M059J (cell line): ENCODE measurements at places on chromosomes 2 and 18.

DNA sequence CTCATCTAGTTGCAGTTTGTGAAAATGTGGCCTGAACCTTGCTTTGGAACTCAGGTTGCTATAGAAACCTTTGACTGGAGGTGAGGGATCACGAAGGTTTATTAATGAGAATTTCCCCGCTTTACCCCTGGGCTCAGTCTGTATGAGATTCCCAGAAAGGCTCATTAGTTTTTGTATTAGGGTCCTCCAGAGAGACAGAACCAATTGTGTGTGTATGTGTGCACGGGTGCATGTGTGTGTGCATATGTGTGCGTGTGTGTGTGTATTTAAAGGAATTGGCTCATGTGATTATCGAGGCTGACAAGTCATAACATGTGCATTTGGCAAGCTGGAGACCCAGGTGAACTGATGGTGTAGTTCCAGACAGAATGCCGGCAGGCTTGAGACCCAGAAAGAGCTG is 113.8 kb upstream of the DLX2 start:
- no peak for DNase-seq

DNA sequence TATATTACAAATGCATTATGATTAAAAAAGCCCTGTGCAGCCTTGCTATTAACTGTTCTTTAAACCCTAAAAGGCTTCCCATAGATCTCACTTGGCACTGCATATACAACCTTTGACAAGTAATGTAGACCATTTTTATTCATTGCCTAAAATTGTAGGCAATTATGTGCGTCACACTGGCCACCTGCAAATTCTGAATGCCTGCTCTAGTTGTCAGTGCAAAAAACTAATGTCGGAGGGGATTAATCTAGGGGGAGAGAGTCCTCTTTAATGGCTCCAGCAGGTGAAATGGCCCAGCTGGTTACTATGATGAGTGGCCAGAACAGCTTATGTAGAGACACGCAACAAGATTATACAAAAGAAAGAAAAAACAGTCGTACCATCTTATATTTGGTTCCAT is 123.2 kb downstream of the OLA1 start:
- no peak for DNase-seq

DNA sequence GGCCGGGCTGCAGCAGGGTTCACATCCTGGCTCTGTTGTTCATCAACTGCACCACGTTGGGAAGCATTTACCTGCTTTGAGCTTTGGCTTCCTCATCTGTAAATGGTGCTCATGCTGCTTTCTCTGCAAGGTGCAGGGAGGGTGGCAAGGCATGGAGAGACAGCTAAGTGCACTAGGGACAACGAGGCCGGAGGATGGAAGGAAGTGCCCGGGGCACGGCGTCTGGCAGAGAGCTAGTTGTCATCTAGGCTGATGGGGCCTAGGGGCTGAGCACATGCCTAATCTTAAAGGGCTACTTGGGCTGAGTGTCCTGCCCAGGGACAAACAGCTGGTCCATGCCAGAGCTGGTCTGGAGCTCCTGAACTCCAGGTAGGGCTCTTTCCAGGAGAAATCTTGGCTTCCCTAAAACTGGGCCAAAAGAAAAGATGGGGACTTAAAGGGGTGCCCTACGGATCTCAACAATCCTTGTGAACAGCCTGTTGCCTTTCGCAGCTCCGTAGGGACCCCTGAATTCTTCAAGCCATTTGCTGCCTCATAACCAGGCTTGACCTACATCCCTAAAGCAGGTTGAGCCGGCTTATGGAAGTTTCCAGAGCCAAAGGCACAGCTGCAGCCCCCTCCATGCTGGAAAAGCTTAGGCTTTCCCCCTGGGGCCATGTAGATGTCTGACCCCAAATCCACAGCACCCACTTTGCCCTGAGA is 130.8 kb downstream of the SMAD7 start:
- no peak for DNase-seq

GRCh38 chr2:167785606-167786216 is 461.7 kb downstream of the STK39 start:
- no peak for DNase-seq

- DNase-seq, result no peak
Observed at GRCh38 chr2:144580521-144581161, 60.7 kb upstream of the ZEB2 start.

DNA sequence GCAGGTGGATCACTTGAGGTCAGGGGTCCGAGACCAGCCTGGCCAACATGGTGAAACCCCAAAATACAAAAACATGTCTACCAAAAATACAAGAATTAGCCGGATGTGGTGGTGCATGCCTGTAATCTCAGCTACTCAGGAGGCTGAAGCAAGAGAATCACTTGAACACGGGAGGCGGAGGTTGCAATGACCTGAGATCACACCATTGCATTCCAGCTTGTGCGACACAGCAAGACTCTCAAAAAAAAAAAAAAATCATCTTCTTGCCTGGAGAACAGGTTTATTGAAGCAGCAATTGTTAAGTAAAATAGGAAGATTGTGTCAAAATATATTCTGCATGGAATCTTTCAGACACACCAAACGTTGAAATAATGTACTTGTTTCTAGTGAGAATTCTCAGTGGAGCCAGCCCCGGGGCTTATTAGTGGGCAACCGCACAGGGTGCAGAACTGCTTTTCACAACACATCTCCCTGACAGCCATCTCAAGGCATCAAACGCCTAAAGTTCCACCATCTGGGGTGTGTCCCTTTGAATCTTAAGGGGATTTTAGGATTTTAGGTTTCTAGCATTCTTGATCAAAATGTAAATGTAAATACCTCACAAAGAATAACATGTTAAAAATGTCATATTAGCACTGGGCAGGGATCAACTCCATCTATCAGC is 28.6 kb upstream of the PPP4R1 start:
- peak; percentile 85 for DNase-seq
